Left hindlimb (tissue), 1 donor: ENCODE measurements at places on chromosomes 2 and 18.

DNA sequence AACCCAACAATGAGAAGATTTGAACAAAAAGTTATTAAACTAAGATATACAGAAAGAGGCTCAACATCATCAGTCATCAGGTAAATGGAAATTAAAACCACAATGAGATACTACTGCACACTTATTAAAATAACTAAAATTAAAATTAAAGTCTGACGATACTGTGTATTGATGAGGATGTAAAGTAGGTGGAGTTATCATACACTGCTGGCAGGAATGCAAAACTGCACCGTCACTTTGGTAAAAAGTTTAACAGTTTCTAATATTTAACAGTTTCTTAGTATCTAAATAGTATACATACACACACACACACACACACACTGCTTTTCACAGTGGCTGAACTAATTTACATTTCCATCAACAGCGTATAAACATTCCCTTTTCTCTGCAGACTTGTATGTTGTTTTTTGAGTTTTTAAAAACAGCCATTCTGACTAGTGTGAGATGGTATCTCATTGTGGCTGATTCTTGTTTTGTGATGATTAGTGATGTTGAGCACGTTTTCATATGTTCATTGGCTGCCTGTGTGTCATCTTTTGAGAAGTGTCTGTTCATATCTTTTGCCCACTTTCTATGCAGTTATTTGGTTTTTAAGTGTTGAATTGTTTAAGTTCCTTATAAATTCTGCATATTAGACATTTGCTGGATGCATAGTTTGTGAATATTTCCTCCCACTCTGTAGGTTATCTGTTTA, 726.9 kb upstream of the CHAC2 start:
- DNase-seq, result no peak

GRCh38 chr2:172072706-172073105, 12.6 kb upstream of the DLX1 start:
- no peak for DNase-seq

DNA sequence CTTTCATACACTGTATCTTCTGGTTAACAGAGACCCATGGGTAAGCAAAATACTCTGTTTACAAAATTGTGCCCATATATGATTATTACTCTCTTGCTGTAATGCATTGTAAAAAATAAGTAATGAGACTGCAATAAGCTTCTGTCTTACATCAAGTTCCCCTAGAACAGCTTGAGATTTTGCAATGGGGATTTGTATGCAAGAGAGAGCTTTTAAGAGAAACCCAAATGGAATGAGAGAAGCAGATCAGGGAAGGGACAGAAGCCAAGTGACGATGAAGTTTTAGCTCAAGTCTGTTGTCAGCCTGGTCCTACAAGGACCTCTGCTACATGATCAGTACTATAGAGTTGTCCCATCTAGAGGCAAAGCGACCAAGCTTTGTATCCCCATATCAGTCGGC, 218.1 kb upstream of the VWC2L start:
- no peak for DNase-seq

DNA sequence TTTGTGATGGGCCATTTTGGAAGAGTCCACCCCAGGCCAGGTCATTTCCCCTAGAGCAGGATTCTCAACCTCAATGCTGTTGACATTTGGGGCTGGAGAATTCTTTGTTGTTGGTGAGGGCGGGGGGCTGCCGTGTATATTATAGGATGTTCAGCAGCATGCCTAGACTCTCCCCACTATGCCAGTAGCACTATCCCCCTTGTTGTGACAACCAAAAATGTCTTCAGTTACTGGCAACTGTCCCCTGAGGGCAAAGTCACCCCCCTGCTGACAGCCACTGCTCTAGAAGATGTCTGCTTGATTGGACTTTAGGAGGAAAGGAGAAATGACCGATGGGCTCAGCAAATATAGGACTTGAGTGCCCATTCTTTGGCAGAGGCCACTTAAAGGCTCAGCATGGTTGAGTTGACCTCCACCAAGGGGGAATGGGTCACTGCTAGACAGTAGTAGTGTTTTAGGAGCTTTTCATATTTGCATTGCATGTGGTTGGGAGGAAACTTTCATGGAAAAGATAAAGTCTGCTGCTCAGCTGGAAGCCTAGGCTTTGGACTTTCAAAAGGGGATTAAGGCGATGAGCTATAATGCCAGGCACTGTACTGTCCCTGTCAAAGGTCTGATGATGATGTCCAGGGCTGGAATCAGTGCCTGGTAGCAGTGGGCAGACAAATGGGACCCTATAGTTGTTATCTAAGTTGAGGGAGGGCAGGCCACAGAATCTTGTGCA, 61.1 kb upstream of the MCFD2 start:
- no peak for DNase-seq
